Peyer's patch (tissue), 4 donors: ENCODE measurements at places on chromosomes 3 and 15. TPM values are rescaled to one million over a fixed set of nuclear protein-coding genes. Genes with fewer than 3 reads are reported as not detected.

GRCh38 chr15:71471347-71471746, 339.0 kb upstream of the NR2E3 start:
- no peak for DNase-seq

GRCh38 chr3:179038216-179038898, 33.3 kb downstream of the ZMAT3 start:
- DNase-seq: no peak

- no peak for DNase-seq
Measured at GRCh38 chr3:34015204-34016142, 217.0 kb downstream of the PDCD6IP start.

The IL20RB gene
- total RNA-seq: 0.54 TPM

DNA sequence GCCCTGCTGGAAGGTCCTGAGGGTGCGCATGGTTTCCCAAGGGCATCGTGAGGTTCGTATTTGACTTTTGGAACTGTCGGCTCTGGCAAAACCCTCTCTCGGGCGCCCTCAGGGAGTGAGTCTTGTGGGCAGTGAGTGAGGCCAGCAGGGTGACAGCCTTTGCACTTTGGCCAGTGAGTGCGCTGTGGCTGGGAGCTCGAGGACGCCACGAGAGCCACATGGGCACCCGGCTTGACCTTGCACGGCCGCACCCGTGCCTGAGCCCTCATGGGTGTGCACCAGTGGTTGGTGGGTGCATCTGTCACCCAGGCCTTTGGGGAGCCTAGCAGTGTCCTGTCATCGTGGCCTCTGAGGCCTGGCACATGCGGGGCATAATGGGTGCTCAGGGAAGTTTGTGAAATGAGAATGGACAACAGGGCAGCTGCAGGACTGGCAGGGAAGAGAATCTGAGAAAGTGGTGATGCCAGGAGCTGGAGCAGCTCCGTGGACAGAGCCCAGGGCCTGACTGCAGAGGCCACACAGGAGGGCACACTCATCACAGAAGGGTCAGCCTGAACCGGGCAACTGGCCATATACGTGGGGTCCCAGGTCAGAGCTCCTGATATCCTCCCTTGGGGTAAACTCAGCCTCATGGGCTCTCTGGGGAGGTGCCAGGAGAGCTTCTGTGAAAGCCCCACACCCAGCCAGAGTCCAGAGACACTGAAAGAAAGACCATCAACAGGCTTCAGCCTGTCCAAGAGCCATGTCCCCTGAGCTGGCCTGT, 30.4 kb upstream of the SNRPA1 start:
- DNase-seq: no peak

DNA sequence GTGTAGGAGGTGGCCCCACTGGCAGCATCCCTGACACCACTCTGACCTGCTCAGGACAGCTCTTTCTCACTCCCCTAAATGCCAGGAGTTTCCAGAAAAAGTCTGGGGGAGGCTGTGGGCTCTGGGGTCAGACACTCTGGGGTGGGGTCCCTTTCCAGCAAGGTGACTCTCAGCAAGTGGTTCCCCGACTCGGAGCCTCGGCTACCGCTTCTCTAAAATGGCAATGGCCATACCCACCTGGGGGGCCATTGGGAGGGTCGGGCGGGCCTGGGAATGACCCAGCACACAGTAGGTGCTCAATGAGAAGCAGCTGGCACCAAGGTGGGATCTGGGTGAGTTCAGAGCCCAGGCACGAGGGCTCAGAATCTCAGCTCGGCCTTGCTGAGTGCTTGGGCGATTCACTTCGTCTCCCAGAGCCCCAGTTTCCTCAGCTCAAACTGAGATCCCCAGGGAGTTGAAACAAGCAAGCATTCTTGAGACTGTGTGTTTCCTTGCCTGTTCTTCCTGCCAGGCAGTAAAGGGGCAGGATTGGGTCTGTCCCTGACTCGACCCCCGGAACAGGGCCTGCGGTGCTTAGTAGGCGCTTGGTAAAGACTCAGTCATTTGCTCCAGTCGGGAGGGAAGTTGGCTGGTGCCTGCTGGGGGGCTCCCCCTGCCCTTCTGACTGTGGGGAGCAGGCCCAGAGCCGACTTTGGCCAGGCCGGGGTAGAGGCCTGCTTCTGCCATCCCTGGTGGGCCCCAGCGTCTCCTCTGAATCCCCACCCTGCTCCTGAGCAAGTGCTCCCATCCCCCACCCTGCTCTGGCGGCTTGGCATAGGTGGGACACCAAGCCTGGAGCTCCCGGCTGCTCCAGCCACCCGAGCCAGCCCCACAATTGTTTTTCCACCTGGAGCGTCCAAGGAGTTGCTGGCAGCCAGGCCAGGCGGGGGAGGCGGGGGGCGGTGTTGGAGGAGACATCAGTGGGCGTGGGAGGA, 32.9 kb upstream of the FBLN2 start:
- DNase-seq: no peak

DNA sequence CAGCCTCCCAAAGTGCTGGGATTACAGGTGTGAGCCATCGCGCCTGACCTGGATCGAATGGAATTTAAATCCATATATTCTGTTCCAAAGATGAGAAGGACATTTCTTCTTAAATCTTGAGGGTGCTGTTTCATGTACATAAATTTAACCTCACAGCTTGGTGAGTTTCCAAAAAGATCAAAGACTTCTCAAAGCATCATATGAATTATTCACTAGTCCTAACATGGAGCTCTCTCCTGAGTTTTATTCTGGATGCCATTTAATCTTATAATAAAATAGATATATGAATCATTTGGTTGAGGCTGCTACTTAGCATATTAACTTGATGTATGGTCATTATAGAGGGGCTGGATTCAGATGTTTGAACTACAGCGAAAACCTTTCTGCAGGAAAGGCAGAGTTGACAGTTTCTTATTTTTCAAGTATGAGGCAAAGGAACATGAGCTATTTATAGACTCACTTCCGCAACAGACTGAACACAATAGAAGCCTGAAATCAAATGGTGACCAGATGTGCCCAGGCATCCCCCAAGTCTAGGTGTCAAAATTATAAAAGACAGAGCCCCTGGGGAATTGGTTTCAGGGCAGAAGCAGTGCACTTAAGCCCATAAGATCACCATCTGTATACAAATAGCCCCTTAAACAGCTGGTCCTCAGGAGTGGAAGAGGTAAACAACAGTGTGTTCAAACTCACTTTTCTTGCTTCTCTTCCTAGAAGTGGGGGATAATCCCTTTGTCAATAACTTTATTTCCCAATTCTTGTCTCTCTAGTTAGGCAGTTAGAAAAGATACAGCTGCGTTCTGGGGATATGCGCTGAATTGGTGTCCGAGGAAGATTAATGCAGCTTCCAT, 29.7 kb downstream of the STARD9 start:
- DNase-seq: no peak

The CKMT1B gene
- 120 TPM for total RNA-seq

The NANOGP8 gene
- not detected for total RNA-seq

The MITF gene
- total RNA-seq: 3.3 TPM

The GOLGA6B gene
- not detected for total RNA-seq

DNA sequence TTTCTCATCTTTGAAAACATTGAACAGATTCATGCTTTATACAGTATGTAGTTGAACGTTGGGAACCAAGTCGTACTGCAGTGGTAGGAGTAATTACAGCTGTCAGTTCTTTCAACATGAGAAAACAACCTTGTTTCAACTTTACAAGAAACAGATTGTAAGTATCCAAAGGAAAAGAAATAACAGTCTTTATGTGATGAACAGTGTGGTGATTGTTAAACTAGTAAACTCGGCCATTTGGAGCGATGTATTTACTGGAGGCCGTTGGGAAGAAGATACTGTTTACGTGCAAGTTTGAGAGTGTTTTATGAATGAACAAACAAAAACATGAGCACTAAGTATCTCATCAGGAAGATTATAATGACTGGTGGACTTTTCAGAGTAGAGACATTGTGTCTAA, 48.4 kb downstream of the EPHA3 start:
- DNase-seq: no peak

DNA sequence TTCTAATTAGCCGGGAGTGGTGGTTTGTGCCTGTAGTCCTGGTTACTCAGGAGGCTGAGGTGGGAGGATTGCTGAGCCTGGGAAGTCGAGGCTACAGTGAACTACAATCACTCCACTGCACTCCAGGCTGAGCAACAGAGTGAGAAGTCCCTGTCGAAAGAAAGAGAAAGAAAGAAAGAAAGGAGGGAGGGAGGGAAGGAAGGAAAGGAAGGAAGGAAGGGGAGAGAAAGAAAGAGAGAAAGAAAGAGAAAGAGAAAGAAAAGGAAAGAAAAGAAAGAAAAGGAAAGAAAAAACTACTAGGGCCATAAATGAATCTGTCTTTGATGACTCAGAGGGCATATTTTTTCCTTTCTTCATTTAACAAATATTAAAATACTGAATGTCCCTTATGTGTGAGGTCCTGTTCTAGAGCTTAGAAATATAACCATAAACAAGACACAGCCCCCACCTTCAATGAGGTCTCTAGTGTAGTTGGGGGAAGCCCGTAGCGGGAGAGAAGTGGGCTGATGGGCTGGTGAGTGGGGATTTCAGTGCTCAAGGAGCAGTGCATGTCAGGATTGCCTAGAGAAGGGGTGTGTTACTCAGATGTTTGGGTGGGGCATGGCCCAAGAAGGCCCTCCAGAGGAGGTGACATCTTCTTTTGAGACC, 35.2 kb upstream of the PIAS1 start:
- DNase-seq: no peak

DNA sequence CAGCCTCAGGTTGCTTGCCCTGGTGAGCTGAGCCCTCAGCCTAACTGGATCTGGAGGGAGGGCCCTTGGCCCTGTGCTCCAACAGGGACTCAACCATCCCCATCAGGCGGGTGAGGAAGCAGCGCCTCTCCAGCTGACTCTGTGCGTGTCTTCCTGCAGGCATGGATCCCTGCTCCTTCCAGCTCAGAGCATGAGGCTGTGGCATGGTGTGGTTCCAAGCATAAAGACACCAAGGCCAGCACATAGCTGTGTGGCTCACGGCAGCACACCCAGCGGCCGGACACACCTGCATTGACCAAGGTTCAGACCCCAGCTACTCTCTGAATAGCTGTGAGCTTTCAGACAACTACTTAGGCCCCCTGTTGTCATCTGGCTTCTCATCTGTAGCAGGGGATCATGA, 131.0 kb upstream of the PLXNA1 start:
- no peak for DNase-seq

The MLH1 gene
- 21.4 TPM for total RNA-seq

DNA sequence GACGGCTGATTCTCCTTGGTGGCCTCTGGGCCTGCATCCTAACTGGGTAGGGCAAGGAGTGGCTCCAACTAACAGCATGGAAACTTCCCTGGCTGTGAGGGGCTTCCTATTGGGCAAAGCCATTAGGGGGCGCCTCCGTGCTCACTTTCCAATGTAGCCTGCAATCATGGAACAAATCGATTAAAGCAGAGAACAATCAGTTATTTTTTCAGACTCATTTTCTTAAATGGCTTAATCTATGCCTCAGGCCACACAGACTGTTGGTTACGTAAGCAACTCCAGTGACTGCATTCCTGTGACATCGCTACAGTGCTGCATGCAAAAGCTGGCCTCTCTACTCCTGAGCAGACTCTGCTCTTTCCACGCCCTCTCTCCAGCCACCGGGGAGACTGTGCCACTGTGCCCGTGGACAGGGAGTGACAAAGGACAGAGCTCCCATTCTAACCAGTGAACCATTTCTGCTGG, 278.9 kb downstream of the KLF13 start:
- no peak for DNase-seq

- no peak for DNase-seq
Measured at GRCh38 chr15:88258093-88258641, 1.6 kb upstream of the NTRK3 start.

The SYNPR gene
- total RNA-seq: not detected
